ENCODE measurements at places on chromosomes 1 and 21.

- DNase-seq: peak; percentile 95
Measured at GRCh38 chr1:183609313-183609712, 19.1 kb upstream of the NCF2 start.

DNA sequence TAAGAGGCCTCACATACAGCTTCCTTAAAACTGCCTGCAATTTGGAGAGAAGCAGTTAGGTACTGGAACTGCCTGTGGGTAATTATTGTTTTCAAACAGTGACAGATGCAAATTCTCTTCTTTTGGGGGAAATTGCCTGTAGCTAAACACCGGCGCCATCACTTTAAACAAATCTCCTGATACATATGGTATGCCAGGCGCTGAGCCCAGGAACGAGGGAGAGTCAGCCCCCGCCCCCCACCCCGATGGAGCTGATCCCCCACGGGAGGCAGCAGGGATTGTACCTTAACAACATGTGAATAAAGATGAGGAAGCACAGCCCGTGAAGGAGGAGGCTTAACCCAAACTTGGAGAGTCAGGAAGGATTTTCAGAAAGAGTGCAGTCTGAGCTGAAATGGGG, 7.1 kb downstream of the TMEM51 start:
- no peak for DNase-seq

DNA sequence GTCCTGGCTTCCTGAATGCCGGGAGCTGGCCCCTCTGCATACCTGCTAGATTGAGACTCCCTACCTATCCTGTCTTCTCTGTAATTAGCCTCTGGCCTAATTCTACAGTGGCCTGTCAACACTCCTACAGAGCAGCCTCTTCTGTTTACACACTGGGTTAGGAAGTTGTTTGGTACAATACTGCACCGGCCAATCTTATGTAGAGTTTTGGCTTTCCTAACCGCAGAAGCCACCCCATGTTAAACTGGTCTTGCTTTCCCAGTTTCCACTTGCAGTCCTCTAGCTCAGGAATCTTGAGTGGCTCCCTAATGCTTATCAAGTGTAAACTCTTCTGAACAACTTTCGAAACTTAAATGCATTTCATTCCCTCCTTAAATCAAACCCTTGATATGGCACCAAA, 42.8 kb downstream of the DPH5 start:
- no peak for DNase-seq

- DNase-seq: no peak
Measured at GRCh38 chr21:37837381-37837780, 78.9 kb downstream of the KCNJ6 start.

DNA sequence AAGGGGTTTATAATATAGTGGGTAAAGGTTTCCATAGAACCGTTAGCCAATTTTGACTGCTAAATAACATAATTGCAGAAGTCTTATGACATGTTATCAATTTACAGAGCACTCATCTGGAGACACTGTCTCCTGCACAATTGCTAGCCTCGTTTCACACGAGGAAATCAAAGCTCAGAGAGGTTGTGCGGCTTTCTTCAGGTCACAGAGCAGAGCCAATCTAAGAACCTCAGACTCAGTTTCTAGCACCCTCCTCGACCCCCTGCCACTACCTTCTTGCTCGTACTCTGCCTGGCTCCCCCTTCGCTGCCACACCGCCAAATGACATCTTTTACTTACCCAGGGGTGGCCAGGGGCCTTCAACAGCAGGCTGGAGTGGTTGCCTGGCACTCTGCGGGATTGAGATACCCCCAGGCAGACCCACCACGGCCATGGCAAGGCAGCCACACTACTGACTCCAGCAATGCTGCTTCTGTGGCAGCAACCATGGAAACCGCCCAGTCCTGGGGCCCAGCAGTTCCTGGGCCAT, 16.0 kb upstream of the CASZ1 start:
- no peak for DNase-seq

GRCh38 chr1:1117469-1117831, 1.6 kb upstream of the C1orf159 start:
- DNase-seq: peak; percentile 42

- no peak for DNase-seq
Measured at GRCh38 chr1:96049759-96050409, 671.7 kb upstream of the PTBP2 start.

- DNase-seq: no peak
Measured at GRCh38 chr21:29196670-29197191, 66.3 kb downstream of the MAP3K7CL start.

GRCh38 chr21:29335720-29336119, 37.0 kb downstream of the BACH1 start:
- peak; percentile 12 for DNase-seq

GRCh38 chr1:101005871-101006270, 19.7 kb downstream of the DPH5 start:
- DNase-seq: no peak

GRCh38 chr1:21933397-21934248, 3.5 kb downstream of the HSPG2 start:
- no peak for DNase-seq

DNA sequence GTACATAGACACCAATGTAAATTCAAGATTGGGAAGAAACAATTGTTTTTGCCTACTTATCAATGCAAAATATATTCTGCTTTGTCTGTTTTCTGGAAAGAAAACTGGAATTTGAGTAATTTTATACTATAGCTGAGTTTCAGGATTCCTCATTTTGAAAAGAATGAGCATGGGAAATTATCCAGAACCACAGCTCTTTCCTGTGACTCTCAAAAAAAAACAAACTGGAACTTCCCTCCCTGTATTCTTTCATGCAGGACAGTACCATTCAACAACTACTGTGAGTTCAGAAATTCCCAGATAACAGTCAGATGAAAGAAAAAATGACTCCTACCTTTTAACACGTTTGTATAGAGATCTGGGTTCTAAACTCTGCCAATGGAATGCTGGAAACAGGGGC, 372.4 kb downstream of the TGFB2 start:
- DNase-seq: no peak

DNA sequence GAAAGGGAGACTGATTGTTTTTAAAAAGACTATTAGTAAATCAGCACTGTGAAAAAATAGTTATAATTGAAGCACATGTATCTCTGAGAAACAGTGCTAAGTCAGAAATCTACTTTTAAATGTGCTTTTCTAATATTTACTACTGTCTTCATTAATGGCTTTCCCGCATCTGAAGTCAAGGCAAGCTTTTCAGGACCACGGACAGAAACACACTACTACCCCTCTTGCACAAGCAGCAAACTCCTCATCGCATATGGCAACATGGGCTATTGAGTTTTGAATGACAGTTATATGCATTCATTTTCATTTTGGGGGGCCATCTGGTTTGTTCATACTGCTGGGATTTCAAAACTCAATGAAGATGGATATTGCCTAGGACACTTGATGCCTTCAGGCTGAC, 433.4 kb upstream of the CAMK1G start:
- DNase-seq: peak; percentile 23

- no peak for DNase-seq
Measured at GRCh38 chr1:32782086-32782485, 35.1 kb downstream of the YARS1 start.

DNA sequence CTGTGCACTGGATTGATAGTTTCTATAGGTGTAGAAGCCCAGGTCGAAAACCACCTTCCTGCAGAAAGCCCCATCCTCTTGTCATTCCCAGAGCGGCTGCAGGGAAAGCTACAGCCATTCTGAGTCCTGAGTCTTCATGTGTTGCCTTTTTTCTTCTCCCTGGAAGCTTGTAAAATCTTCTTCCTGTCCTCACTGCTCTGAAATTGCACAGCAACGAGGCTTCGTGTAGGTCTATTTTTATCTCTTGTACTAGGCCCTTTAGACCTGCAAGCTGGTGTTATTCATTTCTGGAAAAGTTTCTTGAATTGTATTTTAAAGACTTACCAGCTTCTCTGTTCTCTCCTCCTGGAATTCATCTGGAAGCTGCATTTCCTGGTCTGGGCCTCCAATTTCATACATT, 44.2 kb upstream of the ETS2 start:
- DNase-seq: no peak

DNA sequence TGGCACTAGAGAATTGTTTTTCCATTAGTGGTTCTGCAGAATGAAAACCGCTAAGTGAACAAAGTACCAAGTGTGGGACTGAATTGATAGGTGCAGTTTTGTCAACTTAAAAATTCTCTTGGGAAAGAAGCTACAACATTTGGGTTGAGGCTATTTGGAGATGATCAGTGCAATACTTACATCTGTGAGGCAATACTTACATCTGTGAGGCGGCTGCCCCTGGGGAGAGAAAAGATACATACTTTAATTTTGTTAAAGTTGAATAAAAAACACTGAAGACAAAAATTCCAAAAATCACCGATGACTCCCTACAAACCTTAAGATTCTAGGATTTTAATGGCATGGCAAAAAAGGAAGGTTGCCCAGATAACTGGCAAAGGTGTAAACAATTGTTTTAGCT, 1.7 kb downstream of the CFAP410 start:
- DNase-seq: no peak

- DNase-seq: no peak
Measured at GRCh38 chr1:111600886-111601386, 18.7 kb upstream of the RAP1A start.

DNA sequence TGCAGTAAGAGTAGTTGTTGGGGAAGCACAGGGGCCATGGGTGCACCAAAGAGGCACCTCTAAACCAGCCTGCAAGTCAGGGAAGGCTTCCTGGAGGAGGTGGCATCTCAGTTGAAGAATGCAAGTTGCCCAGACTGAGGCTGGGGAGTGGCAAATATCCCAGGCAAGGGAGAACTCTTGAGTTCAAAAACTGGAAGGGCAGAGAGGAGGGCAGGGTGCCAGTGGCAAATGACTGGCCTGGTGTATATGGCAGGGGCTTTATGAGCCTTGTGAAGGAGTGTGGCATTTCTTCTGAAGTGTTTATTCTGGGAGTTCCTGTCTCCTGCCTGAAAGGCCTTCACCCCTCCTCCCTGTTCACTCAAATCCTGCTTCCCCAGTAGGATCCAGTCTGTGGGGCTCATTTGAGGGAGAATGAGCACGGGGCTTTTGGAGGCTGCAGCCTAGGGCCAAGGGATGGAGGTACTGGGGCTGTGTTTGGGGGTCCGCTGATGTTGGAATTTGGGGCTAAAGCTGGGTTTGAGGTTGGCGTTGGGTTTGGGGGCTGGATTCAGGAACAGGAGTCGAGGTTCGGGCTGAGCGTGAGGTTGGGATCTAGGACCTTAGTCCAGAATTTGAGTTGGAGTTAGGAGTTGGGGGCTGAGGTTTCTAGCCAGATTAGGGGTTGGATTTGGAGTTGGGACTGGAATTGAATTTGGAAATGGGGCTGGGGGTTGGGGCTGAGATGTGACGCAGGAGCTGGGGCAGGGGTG, at the start of gene TMEM125:
Gene TMEM125, plus strand, starts transcription at position 357 of the 749 bp plus-strand sequence. CDS start 2,740 bp downstream, outside the sequence.
- DNase-seq: no peak

GRCh38 chr1:181117648-181118449, 29.3 kb downstream of the IER5 start:
- no peak for DNase-seq

GRCh38 chr1:43786960-43787359, 79.6 kb downstream of the ST3GAL3 start:
- no peak for DNase-seq

GRCh38 chr1:24118410-24119242, 6.7 kb upstream of the MYOM3 start:
- no peak for DNase-seq

- no peak for DNase-seq
Measured at GRCh38 chr1:110961902-110962301, 1.8 kb downstream of the LRIF1 start.

DNA sequence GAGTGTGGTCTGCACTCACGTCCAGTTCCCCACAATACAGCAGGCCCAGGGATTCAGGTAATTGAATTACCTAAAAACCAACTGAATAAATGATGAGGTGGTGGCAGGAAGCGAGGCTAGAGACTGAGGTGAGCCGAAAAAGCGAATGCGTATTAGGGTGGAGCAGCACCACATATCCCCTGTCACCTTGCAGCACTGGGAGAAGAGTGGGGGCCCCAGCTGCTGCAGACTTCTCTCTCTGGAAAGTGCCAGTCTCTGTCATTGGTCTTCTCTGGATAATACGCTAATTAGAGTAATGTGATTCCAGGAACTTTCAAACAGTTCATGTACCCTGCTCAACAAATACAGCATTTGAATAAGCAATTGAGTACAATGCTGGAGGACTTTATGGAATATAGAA, 199.0 kb downstream of the RPS6KC1 start:
- no peak for DNase-seq

DNA sequence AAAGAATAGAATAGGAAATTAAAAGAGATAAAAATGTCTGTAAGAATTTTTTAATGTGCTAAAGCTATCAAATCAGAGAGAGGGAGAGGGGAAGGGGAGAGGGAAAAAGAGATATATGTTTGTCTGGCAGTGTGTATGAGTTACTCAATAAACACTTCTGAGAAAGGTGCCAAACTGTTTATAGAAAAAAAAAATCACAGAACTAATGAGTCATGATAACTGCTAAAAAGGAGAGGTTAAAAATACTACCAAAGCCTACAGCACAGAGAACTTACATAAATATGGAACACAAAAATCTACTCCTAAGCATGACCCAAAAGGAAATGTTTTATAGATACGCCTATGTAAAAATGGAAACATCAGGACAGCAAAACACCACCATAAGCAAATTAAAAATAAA, 45.4 kb downstream of the SELENOF start:
- DNase-seq: no peak

DNA sequence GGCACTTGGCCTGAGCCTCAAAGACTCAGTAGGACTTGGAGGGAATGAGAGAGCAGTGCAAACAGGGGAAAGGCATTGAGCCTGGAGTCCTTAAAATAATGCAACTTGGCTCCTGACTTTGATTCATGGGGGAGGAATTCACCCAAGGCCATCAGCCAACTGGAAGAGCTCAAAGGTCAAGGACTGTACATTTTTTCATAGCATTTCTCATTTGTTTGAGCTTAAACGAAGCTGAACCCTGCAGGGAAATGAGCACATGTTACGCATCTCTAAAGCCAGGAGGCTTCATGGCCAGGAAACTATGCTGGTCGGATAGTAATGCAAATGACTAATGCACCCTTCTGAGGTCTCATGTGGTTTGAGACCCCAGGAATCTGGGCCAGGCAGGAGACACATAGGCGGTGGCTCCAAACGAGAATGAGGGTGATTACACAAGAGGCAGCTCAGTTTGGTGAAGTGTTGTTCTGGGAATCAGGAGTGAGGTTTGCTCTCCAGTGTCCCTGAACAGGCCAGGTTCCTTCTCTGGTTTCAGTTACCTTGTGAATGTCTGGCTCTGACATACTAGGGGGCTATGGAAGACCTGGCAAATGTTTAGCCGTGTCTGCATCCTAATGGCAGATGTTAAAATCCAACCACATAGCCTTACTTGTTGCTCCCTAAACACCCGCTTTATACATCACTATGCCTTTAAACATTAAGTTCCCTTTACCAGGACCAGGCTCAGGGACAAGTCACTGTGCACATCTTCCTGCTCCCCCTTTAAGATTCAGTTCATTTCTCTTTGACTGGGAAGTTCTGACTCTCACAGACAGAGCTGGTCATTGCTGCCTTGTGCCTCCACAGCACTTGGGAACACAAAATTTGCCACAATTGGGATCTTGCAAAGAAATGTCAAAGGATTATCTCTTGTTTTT, 503.9 kb upstream of the USP24 start:
- DNase-seq: no peak

DNA sequence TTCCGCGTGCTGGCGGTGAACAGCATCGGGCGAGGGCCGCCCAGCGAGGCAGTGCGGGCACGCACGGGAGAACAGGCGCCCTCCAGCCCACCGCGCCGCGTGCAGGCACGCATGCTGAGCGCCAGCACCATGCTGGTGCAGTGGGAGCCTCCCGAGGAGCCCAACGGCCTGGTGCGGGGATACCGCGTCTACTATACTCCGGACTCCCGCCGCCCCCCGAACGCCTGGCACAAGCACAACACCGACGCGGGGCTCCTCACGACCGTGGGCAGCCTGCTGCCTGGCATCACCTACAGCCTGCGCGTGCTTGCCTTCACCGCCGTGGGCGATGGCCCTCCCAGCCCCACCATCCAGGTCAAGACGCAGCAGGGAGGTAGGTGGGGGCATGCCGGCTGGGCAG, 58.8 kb upstream of the KDM4A start:
- no peak for DNase-seq
